Stimulated activated CD4-positive, alpha-beta T cell treated with anti-CD3 and anti-CD28 coated beads, Interleukin-15, amount 100 ng/mL, for 1 hour (primary cell): ENCODE measurements at places on chromosomes 5 and 9.

DNA sequence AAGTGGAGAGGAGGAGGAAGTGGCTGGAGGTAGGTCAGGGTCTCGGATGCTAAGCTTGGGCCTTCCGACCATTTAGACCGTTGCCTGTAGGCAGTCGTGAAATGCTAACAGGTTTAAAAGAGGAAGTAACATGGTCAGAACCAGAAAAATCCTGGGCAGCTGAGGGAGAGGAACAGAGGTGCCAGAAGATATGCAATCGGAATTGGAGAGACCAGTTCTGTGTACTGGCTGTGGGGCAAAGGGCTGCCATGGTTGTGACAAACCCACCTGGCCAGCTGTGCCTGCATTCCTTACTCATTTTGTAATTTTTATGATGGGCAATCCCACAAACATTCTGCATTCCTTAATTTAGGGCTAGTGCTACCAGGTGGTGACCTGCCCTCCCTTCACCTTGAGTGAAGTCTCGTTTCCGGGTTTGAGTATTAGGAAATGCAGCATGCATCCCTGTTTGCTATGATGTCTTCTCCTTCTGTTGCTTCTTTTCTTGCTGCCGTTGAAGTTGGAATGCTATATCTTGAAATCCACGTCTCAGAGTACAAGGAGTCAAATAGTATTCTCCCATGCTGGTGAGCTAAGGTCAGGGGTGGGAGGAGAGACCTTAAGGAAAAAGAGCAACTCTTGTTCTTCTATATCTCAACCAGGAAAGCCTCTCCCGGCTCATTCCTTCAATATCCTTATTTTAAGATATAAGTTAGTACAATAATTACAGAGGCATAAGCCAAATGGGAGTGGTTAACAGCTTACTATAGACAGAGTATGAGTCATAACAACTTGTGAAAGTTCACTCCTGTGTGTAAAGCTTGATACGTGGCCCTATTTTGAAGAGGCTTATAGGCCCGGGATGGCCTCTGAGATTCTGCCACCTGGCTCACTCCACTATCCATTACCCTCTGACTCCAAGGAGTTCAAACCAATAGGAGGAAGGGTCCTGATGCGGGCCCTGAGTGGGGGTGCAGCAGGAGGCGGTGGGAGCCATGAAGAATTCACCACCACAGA, 37.0 kb downstream of the B4GALT1 start:
- DNase-seq = no peak

DNA sequence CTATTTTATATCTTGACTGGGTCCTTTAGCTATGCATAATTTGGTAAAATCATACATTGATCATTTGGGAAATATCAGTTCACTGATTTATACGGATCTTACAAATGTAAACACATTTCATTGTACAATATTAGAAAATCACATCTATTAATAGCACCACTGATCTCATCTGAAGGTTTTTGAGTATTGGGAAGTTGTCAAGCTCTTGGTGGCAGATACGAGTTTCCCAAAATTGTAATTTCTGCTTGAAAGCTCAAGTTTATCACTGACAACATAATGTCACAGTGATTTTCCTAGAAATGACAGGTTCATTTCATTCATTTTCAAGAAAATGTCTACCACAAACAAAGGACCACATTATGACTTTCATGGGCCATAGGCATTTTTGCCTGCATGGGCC, 3.0 kb upstream of the MACROH2A1 start:
- no peak for DNase-seq

DNA sequence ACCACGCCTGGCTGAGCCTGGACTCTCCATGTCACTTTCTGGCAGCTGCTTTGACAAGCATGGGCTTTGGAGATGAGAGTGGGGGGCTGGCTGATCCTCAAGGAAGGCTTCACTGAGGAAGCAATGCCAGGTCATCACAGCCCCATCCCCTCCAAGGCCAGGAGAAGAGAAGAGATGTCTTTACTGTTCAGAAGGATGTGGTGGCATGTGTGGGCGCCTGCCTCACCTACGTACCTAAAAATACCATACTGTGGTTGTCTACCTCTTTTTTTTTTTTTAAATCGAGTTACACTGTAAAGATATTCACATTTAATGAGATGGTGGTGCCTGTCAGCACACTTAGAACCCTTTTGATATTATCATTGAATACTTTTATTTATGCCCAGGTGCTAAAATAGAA, 26.4 kb upstream of the CTNNA1 start:
- no peak for DNase-seq

DNA sequence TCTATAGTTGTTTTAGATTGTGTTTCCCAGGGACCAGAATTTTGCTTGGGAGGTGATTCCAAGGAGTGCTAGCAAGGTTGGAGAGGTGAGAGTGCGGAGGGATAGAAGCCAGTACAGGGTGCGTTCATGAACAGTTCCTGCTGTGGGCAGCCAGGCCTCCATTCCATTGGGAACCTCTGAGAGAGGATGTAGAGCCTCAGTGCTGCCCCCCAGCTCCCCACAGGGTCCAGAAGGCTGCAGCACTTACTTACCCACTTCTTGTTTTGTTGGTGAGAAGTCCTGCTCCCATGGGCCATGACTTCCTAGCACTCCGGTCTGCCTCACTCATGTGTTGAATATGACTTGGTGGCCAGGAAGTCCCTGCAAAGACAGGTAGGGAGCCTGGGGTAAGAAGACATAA, 128.2 kb upstream of the GAS1 start:
- DNase-seq = no peak

- DNase-seq = no peak
Measured at GRCh38 chr9:125540497-125540896, 166.5 kb downstream of the MAPKAP1 start.

- DNase-seq = no peak
Measured at GRCh38 chr9:82375041-82375440, 386.5 kb downstream of the SPATA31D1 start.

GRCh38 chr9:109017493-109017892, 4.2 kb upstream of the CTNNAL1 start:
- DNase-seq = no peak

DNA sequence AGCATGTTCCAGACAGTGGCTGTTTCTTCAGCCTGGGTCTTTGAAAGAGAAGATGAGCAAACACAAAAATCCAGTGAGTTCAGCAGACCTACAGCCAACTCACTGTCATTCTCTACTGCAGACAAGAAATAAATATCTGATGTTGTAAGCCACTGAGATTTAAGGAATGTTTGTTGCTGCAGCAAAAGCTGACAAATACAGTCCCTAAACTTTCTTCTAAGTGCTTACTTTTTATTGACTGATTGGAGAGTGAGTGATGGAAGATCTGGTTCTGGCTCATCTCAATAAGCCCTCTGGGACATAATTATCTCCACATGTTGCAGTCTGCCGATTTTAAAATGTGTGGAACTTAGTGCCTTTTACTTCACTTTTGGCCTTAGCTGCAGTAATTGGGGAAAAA, 69.9 kb upstream of the LMNB1 start:
- DNase-seq = no peak

DNA sequence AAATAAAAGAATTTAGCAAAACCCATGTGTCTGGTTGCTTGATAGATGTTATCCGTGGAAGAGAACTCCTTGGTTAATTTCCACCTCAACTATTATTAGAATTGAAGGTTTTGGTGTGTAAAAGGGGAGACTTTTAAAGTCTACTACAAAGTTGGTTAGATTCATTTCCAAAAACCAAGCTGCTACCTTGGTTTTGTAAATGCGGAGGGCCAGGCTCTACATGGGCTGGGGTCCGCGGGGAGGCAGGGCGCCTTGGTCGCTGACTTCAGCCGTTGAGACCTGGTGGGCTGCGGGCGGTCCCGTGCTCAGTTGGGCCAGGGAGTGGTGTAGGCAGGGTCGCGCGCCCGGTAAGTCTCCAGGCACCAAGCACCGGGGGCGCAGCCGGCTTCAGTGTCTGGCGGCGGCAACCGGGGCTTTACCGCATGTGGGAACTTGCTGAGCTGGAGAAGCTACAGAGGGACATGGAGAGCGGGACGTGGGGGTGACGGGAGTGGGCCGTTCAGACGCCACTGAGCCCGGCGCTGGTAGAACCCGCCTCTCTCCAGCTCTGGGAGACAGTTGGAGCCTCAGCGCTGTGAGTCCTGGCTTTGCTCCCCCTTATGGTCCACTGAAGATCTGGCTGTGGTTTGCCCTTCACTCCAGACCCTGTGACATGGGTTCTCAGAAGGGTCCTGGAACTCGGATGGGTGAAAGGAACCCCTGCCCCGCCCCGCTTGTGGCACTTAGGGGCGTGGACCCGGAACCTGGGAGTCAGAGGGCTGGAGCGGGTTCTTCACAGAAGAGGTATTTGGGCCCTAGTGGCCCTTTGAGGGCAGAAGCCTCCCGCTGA, 11.8 kb downstream of the NR2F1 start:
- DNase-seq = no peak

GRCh38 chr5:37906416-37906815, 66.6 kb upstream of the GDNF start:
- DNase-seq = no peak

DNA sequence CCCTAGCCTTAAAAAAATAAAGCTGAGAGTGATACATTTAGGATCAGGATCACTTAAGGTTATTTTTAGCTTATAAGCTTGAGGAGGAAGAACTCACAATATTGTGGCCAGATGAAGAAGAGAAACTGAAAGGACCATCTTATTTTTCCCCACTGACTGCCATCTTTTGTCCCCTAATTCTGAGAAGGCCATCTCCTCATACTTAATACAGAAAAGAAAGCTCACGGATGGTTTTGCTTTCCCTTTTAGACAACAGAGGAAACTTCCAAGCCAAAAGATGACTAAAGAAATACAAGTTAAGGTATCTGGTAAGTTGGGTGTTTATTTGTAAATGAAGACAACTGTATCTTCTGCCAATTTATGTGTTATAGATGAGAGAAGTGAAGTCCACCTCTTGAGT, 36.4 kb downstream of the ERAP1 start:
- no peak for DNase-seq

- no peak for DNase-seq
Measured at GRCh38 chr5:139157556-139157955, 40.6 kb downstream of the SIL1 start.

- no peak for DNase-seq
Measured at GRCh38 chr9:122096620-122097415, 3.7 kb upstream of the TTLL11 start.

DNA sequence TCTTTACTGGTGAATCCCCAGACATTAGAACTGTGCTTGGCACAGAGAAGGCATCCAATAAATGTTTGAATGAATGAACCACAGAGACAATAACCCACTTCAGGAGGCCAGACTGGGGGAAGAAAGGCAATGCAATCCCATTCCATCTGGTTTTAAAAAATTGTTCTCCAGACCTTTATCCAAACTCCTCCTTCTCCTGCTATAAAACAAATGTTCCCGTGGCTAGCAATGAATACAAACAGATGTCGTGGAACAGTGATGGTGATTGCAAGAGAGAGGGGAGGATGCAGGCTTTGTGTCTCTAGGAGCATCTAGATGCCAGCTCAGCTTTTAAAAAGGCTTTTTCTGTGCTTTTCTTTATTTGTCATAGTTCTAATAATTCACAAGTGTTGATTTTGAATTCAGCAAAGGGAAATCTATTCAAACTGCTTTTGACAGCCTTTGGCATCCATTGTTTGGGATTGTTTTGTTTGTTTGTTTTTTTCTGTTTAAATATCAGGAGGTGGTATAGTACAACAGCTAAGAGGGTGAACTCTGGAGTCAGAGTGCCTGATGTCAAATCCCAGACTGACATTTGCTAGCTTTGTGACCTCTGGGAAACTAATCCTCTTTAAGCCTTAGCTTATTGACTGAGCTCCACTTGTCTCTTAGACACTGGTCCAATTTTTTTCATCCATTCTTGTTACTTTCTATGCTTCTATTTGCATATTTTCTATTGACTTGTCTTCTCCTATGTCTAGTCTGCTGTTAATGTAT, 59.1 kb downstream of the TNFSF15 start:
- DNase-seq = no peak

- no peak for DNase-seq
Measured at GRCh38 chr9:107216329-107216728, 66.8 kb upstream of the RAD23B start.

DNA sequence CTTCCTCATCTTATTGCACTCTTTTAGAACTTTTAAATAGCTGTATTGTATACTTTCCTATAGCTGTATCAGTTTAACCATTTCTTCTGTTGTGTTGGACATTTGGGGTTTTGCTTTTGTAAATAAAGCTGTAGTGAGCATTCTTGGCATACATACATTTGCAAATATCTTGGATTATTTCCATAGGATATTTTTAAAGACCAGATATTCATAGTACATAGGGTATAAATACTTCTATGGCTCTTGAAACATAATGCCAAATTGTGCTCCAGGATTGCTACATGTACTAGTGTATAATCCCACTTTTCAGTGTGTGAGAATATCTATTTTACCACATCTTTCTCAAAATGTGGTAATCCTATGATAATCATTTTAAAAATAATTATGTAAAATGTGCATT, 51.2 kb downstream of the SCAMP1 start:
- no peak for DNase-seq

GRCh38 chr5:124040799-124041198, 528.8 kb downstream of the CSNK1G3 start:
- no peak for DNase-seq

DNA sequence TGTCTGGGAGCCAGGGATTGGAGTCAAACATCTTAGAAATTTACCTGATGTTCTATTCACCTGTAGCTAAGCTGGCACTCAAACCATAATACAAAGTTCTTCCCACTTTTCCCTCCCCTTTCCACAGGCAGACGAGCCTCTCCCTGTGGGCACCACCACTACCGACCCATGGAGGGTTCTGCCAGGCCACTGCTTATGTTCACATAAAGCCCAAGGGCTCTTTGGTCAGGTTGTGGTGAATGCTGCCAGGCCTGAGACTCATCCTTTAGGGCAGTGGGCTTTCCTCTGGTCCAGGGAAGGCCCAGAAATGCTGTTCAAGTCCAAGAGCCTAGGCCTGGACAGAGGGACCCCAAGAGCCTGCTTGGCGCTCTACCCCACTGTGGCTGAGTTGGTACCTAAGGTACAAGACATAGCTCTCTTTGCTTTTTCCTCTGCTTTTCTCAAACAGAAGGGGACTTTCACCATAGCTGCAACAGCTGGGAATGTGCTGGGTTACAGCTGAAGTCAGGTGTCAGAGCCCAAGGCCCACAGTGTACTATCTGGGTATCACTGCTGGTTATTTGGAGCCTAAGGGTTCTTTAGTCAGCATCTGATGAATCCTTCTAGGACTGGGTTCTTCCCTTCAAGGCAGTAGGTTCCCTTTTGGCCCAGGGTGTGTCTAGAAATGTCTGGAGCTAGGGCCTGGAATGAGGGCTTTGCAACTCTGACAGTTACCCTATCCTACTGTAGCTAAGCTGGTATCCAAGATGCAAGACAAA, 620.1 kb downstream of the TLE1 start:
- no peak for DNase-seq

- DNase-seq = no peak
Measured at GRCh38 chr5:68680366-68680765, 413.4 kb upstream of the SLC30A5 start.
